T follicular helper cell (primary cell): ENCODE measurements at places on chromosomes 1 and 21.

- no peak for DNase-seq
These were observed 25.7 kb downstream of the LAMB3 start for GRCh38 chr1:209626346-209627026.

- DNase-seq: no peak
These were observed 30.3 kb downstream of the INTS7 start for GRCh38 chr1:212004895-212005608.

GRCh38 chr1:168483539-168483938, 60.3 kb downstream of the XCL2 start:
- DNase-seq: no peak

DNA sequence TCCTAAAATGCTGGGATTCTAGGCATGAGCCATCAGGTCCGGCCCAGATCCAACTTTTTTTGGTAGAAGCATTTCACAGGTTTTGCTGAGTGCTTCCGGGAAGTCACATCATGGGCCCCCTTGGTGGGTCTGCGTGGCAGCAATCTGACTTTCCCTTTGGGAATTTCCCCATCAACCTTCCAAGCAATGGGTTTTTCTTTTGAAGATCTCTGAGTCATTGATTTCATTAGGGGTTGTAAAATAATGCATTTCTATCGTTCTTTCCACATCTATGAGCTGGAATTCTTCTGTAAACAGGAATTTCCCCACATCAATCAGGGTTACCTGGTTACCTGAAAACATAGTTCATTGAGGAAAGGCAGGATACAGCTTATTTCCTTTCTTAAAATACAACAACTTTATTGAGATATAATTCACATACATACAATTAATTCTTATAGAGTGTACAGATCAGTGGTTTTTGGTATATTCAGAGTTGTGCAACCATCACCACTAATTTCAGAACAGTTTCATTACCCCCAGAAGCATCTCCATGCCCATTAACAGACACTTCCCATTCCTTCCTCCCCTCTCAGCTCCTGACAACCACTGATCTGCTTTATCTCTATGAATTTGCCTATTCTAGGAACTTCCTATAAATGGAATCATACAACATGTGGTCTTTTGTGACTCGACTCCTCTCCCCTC, 9.9 kb upstream of the ZBTB17 start:
- DNase-seq: no peak

DNA sequence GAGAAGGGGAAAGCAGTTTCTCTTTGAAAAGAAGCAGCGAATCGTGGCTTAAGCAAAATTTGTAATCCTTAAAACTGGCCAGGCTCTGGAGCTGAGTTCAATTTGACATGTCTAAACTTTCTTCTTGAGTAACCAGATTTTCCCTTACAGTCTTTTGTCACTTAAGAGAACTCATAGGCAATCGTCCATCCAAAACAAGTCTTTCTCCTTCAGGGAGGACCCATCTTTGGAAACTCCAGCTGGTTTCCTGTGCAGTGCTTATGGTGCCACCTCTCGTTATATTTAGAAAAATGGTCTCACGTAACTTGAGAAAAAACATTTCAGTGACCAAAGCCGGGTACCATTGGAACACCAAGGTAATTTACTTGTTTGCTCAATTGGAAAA, 1.8 kb upstream of the PTTG1IP start:
- DNase-seq: no peak

DNA sequence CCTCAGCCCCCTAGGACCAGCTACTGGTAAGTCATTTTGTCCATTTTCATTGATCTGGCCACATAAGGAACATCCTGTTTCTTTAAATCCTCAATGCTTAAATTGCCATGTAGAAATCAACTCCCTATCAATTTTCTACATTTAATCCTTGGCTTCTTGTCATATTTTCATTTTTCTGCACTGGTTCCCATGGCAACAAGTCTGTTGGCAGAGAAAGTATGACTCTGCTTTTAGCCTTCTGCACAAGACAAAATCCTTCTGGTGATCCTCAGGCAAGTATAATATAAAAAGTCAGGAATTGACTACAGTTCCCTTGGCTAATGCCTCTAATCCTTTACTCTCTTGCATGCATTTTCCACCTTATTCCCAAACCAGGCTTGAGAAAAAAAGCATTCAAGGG, 65.0 kb downstream of the LRRC40 start:
- DNase-seq: no peak

DNA sequence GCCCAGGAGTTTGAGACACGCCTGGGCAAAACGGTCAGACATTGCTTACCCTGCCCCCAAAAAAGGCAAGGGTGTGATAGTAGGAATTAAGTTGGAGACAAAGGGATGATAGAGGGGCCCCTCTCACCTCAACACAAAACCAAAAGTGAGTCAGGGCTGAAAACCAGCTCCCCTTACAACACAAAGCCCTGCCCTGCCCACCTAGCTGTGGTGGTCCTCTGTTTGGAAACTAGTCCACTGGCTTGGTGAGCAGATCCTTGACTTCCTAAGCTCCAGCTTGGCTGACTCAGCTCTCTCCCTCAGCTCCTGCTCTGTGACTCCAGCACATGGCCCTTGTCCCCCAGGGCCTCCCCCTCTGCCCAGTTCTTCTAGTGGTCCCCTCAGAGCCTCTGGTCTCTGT, 603.8 kb downstream of the PTPRC start:
- DNase-seq: no peak
